Skeletal muscle cell (primary cell): ENCODE measurements at places on chromosomes 13 and 19.
A peak's percentile ranks its signal among the peaks of the same experiment; 100 is the strongest.

- no peak for DNase-seq
Observed at GRCh38 chr13:76329004-76329403, 557.2 kb downstream of the KCTD12 start.

DNA sequence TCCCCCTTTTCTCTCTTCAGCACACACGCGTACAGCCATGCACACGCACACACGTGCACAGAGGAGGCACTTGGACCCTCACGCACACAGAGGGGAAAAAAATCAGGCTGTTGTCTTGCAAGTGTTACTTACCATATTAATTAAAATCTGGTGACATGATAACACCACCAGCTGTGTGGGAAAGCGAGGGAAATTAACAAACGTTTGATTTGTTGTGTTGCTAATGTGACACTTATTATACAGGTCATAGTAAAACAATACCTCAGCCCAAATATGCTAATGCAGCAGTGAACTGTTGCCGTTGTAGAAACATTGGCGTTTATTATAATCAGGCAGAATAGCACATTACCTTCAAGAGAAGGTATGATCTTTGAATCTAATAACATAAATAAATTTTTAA is 211.7 kb downstream of the TEX29 start:
- DNase-seq, result no peak

- DNase-seq, result no peak
Observed at GRCh38 chr19:29514525-29515232, 11.1 kb upstream of the VSTM2B start.

DNA sequence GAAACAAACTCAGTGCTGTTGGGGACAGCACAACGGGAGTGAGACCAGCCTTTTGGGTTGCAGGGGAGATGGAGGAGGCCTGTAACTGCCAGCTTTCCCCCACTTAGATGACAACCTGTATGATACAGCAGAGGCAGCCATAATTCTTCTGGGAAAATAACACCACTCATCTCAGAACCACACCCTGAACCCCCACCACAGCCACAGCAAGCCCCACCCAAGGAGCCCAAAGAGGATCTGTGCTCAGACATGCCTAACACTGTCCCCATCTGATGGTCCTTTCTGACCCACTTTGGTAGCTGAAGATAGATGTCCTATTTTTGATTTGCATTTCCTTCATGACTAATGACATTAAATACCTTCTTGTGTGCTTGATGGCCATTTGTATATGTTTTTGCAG is 15.4 kb downstream of the LGALS13 start:
- DNase-seq, result no peak

DNA sequence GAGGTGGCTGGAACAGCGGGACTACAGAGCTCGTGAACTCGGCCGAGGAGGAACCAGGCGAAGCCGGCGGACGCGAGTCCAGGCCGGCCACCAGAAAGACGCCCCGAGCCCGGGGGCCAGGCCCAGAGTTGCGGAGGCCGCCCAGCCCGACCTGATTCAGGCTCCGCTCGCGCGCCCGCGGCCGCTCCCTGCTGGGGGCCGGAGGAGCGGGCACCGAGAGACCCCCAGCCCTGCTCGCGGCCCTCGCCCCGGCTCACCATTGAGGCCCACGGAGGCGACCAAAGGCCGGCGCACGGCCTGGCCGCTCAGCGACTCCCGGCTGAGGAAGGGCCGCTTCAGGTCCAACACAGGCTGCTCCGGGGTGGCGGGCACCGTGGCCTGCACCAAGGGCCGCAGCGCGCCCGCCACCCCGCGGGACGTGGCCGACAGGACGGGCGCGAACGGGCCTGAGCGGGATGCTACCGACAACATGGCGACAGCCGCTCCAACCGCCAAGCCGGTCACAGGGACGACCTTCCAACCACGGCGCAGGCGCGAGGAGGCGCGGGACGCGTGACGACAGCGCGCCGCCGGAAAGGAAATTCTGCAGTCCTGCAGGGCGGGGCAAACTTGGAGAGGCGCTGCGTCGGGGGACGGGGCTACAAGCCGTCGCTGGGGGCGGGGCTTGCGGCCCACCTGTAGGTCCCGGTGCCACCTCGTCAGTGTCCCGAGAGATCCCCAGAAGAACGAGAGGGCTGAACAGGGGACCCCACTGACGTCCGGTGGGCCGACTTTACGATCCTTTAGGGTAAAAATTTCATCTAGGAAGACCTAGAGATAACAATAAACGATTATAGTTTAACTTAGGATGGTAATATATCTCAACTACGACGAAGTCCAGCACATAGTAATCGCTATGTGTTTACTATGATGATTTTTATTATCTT is at the start of gene UQCRFS1:
UQCRFS1 (minus strand) TSS at position 504 of the 926 bp plus-strand sequence; CDS start at position 471, 33 bp downstream.
- DNase-seq, result peak; percentile 72

GRCh38 chr19:52592301-52592700 is 22.2 kb downstream of the ZNF701 start:
- no peak for DNase-seq

- no peak for DNase-seq
Observed at GRCh38 chr19:38283271-38283670, 18.9 kb downstream of the SPINT2 start.

- DNase-seq, result no peak
Observed at GRCh38 chr19:51251468-51251820, 564 bp downstream of the SIGLECL1 start.

- no peak for DNase-seq
Observed at GRCh38 chr19:6042776-6043726, 65.1 kb upstream of the RANBP3 start.

GRCh38 chr19:7746903-7747884 is at the start of gene CD209:
Gene CD209, minus strand, starts transcription at chr19:7747534. Its CDS starts 23 bp downstream, at chr19:7747511.
- no peak for DNase-seq

DNA sequence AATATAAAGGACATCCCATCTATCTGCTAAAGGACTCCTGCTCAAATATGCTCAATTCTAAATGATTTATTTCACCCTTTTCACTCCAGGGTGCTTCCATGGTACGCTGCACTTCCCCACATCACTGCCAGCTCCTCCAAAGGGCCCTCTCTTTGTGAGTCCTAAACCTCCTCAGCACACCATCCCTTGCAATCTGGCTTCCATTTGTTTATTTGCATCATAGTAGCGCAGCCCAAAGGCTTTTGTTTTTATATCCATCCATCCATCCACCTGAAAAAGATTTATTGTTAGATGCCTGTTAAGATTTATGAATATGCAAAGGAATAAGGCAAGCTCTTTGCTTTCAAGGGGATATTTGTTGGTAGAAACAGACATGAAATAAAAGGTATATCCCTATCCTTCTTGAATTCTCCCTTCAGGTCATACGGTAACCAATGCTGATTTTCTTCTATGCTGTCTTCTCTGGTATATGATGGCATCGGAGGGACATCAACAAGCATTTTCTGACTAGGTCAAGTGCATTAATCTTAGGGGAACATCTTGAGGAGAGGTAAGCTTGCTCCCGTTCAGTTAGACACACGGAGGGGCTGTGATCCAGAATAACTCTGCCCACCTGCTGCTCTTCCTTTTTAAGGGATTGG is 397.6 kb downstream of the LIG4 start:
- DNase-seq, result no peak

DNA sequence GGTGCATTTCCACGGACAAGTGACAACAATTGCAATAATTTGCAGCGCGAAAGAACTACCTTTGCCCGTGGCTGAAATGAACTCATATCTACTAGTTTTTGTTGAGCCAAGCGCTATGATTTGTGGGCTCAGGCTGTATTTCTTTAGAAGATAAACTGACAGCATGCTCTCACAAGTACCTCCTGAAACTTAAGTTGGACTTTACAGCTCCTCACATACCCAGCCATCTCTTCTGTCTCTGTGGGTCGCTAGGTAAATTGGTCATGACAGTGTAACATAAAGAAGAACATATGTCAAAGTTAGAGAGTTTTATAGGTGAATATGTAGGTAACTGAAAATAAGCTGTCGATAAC is 839 bp downstream of the COG6 start:
- no peak for DNase-seq

DNA sequence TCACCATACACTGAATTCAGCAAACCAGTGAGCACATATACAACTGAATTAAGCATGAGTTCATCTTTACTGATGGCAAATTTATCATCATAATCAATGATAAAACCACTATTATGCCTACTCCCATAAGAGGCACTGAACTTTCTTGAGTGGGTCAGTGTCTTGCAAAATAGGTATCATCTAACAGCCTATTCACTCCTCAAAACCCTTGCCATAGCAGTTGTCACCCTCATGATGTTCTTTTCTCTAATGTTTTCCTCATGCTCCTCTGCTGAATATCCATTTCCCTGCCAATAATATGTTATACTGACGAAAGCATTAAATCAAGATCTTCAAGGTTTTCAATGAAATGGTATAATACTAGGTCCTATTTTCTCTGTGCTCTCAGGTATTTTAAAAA is 5.6 kb downstream of the ARGLU1 start:
- DNase-seq, result no peak

DNA sequence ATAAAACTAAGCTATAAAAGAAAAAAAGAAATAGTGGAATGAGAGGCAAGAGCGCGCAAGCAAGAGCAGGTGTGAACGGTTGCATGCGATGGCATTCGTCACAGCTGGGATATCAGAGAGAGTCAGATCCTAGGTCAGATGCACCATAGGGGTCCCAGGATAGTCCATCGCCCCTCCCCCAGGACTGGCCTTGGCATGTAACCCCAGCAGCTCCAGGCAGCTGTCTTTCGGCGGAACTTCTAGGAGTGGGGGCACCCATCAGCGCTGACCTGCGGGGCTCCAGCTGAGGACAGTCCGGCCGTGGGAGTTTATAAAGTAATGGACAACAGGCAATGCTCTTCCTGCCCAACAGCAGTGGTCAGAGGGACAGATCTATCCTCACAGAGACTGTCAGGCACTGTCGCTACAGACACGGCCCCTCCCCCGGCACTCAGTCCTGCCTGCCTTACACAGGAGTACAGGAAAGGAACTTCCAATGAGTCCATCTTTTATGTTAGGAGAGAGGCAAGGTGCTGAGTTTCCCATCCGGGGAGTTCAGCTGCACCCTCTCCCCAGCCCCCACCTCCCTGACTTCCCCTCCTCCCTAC is 1.4 kb downstream of the SIAH3 start:
- no peak for DNase-seq

DNA sequence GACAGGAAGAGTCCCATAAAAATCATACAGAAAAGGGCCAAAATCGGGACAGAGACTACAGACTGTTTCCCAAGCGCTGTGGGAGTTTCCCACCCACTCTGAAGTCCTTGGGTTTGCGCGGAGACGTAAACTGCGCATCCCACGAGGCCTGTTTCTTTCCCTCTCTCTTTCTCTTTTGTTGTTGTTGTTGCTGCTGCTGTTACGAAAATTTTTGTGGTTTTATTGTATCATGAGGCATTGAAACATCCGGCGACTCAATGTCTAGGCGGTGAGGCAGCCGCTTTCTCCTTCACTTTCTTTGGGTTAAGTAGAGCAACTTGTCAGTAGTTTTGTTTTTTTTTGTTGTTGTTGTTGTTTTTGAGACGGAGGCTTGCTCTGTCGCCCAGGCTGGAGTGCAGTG is 1.6 kb upstream of the PPP1R12C start:
- no peak for DNase-seq
